Stimulated activated CD4-positive, alpha-beta T cell treated with anti-CD3 and anti-CD28 coated beads, Interleukin-12 subunit alpha, Interleukin-12 subunit beta, amount 100 ng/mL, for 24 hours (primary cell): ENCODE measurements at places on chromosomes 12 and 14.

DNA sequence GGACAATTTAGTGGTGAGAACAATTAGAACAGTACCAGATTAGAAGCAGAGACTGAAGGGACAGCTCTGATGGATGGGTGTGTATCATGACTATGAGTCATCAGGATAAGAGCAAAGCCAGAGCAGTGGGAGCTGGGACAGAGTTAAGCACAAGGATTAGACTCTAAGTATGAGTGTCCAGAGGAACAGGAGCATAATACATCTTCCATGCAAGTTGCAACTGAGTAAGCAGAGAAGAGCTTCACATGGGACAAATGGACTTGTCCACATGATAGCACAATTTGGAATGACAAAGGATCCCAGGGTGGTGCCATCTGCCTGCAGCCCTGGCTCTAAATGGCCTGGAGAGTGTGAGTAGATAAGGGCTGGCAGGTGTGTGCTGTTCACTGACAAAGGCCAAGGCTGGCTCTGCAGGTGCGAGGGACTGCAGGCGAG, 226.4 kb upstream of the CAND1 start:
- DNase-seq, result no peak

GRCh38 chr12:116076399-116076798, 201.1 kb downstream of the MED13L start:
- no peak for DNase-seq

GRCh38 chr14:98470663-98471062, 801.3 kb downstream of the BCL11B start:
- no peak for DNase-seq

GRCh38 chr14:47785058-47785457, 109.7 kb upstream of the MDGA2 start:
- no peak for DNase-seq

DNA sequence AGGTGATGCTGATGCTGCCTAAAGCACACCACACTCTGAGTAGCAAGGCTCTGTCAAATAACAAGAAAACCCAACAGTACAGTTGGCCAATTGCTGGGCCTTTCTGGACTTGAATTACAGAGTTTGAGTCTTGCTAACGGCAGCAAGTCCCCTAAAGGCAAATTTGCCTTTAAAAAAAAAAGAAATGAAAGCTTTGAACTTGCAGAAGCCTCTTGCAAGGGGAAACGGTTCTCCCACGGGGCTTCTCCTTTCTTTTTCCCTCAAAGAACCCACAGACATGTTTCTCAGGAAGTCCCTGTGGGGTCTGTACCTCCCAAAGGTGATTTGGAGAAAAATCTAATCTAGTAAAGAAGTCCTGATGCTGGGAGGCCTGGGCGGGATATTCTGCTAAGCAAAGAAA, 191.3 kb upstream of the MYL2 start:
- no peak for DNase-seq

DNA sequence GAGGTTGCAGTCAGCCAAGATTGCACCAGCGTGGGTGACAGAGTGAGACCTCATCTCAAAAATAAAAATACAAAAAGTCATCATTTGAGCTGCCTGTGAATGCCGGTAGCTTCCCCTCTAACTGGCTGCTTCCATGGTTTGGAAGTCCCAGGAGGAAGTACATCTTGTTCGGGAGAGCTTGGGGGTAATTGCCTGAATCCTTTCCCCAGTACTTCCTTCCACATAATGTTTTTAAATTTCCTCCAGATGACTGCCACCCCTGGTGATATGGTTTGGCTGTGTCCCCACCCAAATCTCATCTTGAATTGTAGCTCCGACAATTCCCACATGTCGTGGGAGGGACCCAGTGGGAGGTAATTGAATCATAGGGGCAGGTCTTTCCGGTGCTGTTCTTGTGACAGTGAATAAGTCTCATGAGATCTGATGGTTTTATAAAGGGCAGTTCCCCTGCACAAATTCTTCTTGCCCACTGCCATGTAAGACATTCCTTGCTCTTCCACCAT, 87.2 kb downstream of the SPRING1 start:
- DNase-seq, result no peak

DNA sequence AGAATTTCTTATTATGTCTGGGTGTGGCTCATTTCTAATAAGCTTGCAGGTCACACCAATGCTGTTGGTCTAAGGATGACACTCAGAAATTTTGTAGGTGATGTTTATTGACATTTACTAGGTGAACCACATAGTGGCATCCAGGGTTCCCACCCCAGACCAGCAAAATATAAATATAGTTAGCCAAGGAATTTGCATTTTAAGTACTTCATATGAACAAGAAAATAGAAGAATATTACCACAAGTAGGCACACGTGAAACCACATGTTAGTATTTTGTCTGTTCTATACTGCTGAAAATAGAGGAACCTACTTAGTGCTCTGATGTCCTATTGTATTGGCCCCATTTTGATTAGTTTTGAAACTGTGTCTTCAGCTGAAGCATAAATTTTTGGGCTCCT, 71.1 kb downstream of the USP15 start:
- no peak for DNase-seq

DNA sequence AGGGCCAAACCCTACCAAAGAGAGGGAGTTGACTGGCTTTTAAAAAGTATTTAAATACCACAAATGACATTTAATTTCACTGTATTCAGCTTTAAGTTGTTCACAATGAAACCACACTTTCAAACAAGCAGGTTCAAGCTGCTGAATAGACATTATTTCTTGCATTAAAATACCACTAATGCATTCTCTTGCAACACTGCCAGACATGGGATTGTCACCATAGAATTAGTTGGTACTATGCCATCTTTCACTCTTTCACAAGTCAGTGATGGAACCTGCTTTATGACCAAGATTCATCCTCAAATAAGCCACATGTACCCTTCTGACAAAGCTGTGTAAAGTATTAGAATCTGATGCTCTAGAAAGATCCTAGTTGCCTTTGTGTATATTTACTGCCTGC, 239.4 kb downstream of the PAWR start:
- DNase-seq, result no peak

DNA sequence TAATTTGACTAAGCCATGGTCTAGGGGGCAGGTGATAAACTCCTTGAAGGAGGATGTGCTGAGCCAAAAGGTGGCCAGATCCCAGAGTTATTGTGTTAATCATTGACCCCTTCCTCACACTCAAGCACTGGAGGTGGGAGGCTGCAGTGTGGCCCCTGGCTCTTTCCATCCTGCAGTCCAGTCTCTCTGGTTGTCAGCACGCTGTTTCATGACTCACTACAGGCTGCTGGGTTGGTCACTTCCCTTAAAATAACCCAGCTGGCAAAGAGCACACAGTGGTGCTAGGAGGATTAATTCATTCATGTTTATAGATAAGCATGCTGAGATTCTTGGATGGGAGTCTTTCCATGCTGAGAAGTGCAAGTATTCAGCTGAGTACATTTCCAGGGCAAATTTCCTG, 228.9 kb downstream of the ANO2 start:
- DNase-seq, result no peak

DNA sequence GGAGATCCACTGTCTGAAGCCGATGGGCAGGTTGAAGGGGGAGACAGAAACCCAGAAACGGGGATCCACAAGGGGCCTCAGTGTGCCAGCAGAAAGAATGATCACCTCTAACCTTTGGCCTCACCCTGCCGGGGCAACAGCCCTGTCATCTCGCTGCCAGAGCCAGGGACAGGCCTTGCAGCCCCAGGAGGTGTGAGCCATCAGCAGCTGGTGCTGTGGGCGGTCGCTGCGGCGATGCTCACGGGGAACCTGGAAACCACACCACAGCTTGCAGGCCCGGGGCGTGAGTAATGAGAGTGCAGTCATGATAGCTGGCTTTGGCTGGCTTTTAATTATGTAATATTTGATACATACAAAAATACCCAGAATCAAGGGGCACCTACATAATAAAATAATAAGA, 4.7 kb upstream of the TTC7B start:
- DNase-seq, result peak; percentile 45

- no peak for DNase-seq
Observed at GRCh38 chr12:101707131-101707782, 9.8 kb downstream of the CHPT1 start.

- peak; percentile 18 for DNase-seq
Observed at GRCh38 chr14:102568115-102568614, 24.3 kb upstream of the RCOR1 start.

- DNase-seq, result no peak
Observed at GRCh38 chr14:104427131-104427851, 152.3 kb upstream of the C14orf180 start.

DNA sequence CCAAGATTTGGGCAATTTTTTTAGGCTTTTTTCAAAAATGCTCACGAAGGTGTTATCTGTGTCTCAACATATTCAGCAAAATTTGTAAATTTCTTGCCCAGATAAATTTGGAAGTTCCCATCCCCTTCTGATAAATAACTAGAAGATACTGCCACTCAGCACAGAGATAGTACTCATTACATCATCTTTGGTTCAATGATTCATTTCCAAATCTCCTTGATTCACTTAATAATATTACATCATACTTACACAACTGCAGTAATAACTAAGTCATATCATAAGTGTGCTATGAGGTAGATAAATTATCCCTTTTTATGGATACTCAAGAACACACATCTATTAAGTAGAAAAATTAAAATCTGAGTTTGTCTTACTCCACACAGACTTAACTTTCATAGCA, 89.4 kb downstream of the RPAP3 start:
- no peak for DNase-seq

DNA sequence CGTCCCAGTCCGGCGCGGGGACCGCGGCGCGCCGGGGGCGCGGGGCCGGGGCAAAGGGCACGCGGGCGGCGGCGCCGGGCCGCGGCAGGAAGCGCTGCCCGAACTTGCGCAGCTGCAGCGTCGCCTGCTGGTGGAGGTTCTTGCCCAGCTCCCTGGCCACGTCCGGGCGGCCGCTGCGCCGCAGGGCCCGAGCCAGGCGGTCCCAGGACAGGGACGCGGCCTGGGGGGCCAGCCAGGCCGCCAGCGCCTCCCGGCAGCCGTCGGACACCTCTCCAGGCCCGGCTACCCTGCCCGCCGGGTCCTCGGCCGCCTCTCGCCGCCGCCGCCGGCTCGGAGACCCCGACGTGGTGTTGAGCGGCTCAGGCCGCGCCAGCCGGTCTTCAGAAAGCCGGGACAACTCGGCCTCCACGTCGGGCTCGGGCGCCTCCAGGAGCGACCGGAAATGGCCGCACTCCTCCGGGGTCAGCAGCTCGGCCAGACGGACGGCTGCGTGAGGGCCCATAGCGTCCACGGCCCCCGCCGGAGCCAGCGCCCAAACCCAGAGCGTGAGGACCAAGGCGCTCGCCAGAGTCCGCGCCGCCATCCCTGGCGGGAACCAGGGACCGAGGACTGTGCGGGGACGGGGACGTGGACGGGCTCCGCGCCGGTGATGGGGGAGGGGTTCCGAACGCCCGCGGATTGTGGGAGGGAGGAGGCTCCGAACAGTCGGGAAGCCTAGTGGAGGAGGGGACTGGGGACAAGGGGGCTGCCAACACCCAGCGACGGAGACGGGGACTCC, 34.0 kb downstream of the FIGNL2 start:
- no peak for DNase-seq

- no peak for DNase-seq
Observed at GRCh38 chr14:96056509-96057422, 17.6 kb downstream of the C14orf132 start.

GRCh38 chr14:103334644-103335622, 896 bp downstream of the EIF5 start:
- peak; percentile 70 for DNase-seq

- DNase-seq, result no peak
Observed at GRCh38 chr14:51774209-51774608, 86.2 kb upstream of the GNG2 start.

DNA sequence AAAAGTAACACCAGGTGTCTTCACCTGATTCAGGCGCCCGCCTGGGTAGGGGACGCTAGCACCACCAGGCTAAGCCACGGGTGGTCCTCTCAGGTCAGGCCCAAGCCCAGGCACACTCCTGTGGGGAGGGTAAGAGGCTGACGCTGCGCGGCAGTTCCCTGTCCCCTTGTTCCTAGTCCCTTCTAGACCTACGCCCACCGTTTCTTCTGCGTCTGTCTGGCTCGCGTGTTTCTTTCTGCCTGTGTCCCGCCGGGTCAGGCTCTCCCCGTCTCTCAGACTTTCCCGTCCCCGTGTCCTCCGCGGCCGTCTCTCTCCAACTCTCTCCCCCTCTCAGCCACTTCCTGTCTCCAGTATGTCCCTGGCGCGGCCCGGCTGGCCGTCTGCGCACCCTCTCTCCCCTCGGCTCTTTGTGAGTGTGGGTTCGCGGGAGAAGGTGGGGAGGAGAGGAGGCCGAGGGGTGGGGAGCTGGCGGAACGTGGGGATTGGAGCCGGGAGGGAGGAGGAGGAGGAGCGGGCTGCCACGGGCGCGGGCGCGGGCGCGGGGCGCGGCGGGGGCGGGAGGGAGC, 3.1 kb upstream of the TNS2 start:
- DNase-seq, result no peak

- no peak for DNase-seq
Observed at GRCh38 chr12:90084018-90084417, 375.4 kb upstream of the ATP2B1 start.

- no peak for DNase-seq
Observed at GRCh38 chr14:51525739-51526138, 126.0 kb upstream of the FRMD6 start.

DNA sequence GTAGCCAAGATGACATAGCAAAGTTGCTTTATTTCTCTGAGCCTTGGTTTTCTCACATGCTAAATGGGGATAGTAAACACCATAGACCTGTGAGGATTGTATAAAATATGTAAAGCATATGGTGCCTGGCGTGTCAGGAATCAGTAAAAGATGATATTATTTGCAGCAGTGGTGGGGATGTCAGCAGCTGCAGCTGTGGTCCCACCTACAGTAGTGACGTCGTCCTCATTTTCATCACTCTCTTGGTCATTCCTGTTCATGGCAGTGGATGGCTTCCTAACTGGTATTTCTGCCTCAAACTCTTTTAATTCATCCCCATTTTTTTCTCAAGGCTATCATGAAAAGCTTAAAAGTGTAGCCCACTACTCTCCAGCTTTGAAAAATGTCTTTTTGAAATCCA, 12.1 kb downstream of the BMAL2 start:
- no peak for DNase-seq

- no peak for DNase-seq
Observed at GRCh38 chr14:20690848-20691640, 2.5 kb downstream of the ANG start.

- no peak for DNase-seq
Observed at GRCh38 chr12:57190037-57190436, 26.6 kb upstream of the NXPH4 start.

- DNase-seq, result no peak
Observed at GRCh38 chr12:79426121-79426520, 264.6 kb downstream of the PAWR start.

DNA sequence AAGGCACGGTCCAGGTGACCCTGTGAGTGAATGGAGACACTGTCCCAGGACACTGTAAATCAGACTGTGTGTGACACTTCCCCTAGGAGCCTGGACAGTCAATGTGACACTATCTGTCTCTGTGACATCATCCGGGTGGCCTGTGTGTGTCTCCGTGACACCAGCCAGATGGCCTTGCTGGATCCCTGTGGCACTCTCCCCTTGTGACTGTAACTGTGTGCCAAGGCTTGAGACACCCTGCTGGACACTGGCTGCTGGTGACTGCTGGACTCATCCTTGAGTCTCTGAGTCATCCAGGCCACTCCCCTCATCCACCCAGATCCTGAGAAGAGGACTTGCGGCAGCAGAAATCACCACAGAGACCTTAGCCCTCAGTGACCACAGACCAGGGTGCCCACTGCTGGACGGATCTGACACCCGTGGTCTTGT, 51.6 kb downstream of the MVK start:
- no peak for DNase-seq

- no peak for DNase-seq
Observed at GRCh38 chr12:7859552-7859951, 13.2 kb downstream of the SLC2A14 start.

GRCh38 chr12:10392394-10392930, 2.6 kb upstream of the KLRK1 start:
- DNase-seq, result no peak

- DNase-seq, result no peak
Observed at GRCh38 chr12:96425951-96426350, 25.7 kb upstream of the CDK17 start.
